H4 (cell line): ENCODE measurements at places on chromosomes 11 and 22. TPM values are rescaled to one million over a fixed set of nuclear protein-coding genes. Genes with fewer than 3 reads are reported as not detected.

DNA sequence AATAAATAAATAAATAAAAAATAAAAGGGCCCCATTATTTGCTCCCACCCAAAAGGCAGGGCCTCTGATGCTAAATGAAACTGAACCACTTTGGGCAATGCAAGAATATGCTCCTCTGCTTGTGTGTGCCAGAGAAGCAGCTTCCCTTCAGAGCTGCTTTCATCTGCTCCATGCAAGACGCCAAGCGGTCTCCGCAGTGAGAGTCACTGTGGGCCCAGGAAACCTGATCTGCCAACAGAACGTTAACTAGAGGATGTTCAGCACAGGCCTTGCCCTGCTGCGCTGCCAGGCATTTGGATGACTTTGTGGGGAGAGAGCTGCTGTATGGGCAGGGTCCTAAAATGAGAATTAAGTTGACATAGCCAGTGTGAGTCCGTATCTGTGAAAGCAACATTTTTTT is 43.7 kb upstream of the APOA1 start:
- no peak for DNase-seq

The OR51B4 gene
- total RNA-seq: 1.1 and 6.9 TPM in 2 replicates

DNA sequence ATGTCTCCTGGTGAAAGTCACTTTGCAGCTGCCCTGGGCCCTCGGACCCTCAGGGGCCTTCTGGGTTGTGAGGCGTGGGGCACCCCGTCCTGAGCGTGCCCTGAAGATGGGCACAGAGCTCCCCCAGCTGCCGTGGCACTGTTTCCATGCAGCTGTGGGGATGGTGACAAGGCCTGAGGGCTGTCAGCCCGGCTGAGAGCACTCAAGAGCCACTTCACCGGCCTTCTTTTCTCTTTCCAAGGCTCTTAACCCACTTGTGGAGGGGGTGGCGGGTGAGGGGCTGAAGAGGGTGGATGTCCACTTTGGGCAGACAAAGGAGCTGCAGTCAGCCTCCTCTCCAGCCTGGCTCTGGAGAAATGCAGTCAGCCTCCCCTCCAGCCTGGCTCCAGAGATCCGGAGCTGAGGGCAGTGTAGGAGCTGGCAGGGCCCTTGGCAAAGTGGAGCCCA is 239.5 kb downstream of the ST3GAL4 start:
- no peak for DNase-seq

The BTBD18 gene
- not detected in 2 replicates for total RNA-seq

The GGTLC2 gene
- total RNA-seq: not detected in 2 replicates

GRCh38 chr22:27613099-27614005 is 188.2 kb downstream of the MN1 start:
- DNase-seq: no peak

GRCh38 chr11:76765863-76766350 is 17.2 kb upstream of the TSKU start:
- no peak for DNase-seq

GRCh38 chr11:795634-796564 is 2.2 kb downstream of the SLC25A22 start:
- peak; percentile 89 for DNase-seq

GRCh38 chr22:50091092-50091768 is 1.4 kb downstream of the MOV10L1 start:
- no peak for DNase-seq

The DDI1 gene
- not detected in 2 replicates for total RNA-seq

GRCh38 chr22:48948575-48949170 is 879.0 kb downstream of the BRD1 start:
- DNase-seq: no peak

DNA sequence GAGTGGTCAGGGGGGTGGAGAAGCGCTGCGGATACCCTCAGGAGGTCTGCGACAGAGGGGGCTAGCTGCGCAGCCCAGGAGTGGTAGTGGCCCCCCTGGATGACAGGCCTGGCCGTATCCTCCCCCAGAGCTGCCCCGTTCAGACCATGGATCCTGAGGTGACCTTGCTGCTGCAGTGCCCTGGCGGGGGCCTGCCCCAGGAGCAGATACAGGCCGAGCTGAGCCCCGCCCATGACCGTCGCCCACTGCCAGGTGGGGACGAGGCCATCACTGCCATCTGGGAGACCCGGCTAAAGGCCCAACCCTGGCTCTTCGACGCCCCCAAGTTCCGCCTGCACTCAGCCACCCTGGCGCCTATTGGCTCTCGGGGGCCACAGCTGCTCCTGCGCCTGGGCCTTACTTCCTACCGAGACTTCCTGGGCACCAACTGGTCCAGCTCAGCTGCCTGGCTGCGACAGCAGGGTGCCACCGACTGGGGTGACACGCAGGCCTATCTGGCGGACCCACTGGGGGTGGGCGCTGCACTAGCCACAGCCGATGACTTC is 505 bp downstream of the NUDT22 start:
- DNase-seq: peak; percentile 42

- DNase-seq: no peak
Observed at GRCh38 chr11:64482588-64482987, 108.4 kb upstream of the SLC22A12 start.

DNA sequence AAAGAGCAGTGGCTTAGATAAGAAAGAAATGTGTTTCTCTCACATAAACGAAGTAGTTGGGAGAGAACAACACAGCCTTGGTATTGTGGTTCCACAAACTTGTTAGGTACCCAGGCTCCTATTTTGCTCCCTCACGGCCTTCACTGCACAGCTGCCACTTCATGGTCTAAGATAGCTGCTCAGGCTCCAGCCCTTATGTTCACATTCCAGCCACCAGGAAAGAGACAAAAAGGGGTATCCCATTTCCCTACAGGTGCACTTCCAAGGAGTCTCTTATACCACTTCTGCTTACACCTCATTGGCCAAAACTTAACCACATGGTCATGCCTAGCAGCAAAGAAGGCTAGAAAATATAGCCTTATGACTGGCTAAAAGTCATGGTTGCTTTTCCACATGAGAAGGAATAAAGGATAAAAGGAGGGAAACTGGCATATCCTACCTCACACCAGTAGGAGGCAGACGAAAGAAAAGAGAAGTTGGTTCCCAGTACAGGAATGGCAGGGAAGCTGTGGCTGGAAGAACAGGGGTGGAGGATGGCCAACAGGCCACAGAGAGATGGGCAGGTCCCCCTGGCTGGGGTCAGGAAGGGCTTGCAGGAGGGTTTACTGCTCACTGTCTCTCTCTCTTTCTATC is 5.4 kb upstream of the HDHD5 start:
- DNase-seq: no peak
